ENCODE measurements at places on chromosomes 7 and 10.

- DNase-seq: peak; percentile 77
Measured at GRCh38 chr7:90816511-90817142, 220.5 kb downstream of the CDK14 start.

DNA sequence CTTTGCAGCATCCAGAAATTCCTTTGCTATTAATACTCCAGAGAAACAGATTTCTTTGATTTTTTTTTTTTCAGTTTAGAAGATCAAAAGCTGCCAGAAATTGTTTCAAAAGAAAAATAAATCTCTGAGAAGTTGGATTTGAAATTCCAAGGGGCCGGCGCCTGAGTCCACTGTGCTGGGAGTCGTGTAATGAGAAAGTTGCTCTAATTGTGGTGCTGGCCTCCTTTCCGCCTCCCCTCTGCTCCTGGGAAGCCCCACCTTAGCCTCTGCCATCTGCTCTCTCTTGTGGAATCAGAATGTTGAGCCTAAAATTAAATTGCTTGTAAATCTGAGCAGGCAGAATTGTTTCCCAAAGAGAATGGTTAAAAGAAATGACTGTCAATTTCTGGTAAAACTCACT, 93.3 kb downstream of the EMX2 start:
- no peak for DNase-seq

GRCh38 chr10:52566471-52567246, 205.9 kb downstream of the MBL2 start:
- peak; percentile 35 for DNase-seq

GRCh38 chr10:113992471-113993011, 51.1 kb upstream of the ADRB1 start:
- DNase-seq: no peak

DNA sequence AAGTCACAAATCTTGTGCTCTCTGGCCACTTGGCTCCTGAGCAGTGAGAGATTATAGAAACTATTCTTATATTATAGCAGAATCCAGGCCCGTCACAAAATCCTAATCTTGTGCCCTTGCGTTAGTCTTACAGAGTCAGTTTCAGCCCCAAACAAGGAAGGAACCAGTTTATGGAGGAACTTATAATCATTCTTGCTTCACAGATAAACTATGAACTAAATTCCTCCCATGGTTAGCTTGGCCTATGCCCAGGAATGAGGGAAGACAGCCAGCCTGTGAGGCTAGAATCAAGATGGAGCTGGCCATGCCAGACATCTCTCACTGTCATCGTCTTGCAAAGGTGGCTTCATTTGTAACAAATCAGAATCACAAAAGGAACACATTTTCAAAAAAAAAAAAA, 199.7 kb upstream of the PITRM1 start:
- DNase-seq: no peak

DNA sequence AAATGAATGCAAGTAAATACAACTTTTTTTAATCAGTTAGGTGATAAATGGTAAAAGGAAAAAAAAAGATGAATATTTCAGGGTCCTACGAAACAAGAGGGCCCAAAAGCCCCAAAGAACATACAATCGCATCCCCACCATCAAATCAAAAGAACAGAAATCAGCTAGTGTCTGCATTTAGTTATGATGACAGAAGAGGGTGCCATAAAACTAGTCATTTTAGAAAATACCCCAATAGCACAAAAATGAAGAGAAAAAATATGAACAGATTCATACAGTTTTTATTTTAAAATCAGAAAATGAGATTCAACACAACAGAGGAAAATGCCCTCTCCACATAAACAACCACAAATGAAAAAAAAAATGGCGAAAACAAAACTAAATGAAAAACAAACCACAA, 905.5 kb downstream of the REEP3 start:
- DNase-seq: no peak

- DNase-seq: no peak
Measured at GRCh38 chr10:79244841-79245504, 102.3 kb upstream of the PPIF start.

GRCh38 chr7:107684947-107685463, 24.4 kb downstream of the SLC26A4 start:
- DNase-seq: no peak

DNA sequence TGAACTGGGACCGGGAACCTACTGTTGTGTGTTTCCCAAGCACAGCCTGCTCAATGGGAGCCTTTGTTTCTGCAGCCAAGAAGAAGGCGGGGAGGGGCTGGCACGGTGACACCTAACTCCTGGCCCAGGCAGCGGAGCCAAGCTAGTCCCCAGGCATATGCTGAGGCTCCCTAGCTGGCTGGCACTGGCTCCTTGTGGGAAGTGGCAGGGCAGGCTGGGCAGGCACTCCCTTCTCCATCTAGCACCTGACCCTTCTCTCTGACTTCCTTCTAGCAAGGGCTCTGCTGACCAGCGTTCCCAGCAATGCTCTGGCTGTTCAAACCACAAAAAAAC, 325.0 kb downstream of the PLXNA4 start:
- no peak for DNase-seq

- DNase-seq: no peak
Measured at GRCh38 chr7:68980011-68980410, 618.3 kb upstream of the AUTS2 start.

DNA sequence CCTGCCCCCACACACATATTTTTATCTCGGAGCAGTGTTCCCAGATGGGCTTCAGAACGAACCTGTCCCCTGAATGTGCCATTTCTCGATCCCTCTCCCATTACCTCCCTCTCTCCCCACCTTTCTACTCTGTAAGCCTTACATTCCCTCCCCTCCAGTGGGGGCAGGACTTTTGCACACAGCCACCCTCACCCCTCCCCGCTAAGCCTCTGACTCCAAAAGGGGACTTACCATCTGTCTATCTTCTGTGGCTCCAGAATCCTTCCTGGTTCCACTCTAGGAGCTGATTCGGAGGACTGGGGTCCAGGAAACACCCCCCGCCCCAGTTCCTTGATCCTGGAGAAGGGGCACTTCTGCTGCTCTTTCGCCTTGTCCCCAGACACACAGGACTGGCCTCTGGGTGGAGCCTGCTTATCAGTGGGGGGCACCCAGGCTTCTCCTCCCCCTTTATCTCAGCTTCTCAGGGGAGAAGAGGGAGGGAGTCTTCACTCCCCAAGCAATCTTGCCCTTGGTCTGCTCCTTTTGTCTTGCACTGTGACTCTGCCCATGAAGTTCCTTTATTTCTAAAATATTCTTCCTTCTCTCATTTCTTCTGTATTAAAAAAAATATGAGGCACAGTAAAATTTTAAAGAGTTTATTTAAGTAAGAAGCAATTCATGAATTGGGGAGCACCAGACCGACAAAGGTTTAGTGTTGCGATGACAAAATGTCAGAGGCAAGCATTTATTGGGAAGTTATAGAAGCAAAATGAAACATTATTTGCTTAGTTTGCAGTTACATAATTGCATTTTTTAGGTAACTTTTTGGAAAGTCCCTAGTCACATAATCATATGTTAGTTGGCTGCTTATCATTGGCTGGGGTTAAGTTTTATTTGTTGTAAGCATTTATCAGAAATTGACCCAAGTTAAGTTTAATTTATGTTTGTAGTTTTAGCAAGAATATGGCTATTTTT, at the start of gene KEL:
KEL (minus strand) TSS at position 391 of the 954 bp plus-strand sequence; CDS start at position 234, 157 bp downstream.
- DNase-seq: no peak

DNA sequence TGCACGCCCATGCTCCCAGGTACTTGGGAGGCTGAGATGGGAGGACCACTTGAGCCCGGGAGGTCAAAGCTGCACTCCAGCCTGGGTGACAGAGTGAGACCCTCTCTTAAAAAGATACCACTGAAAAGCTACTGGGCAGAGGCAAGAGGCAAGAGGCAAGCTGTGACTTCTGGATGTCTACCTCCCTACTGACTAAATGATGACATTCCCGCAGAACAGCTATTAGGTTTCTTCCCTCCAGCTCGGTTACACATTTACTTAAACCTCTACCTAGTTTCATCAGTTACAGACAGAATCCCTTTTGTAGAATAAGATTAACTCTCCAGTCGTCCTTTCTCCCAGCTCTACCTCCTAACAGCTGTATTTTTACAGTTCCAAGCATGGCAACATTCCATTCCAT, 21.2 kb downstream of the RHEB start:
- no peak for DNase-seq

DNA sequence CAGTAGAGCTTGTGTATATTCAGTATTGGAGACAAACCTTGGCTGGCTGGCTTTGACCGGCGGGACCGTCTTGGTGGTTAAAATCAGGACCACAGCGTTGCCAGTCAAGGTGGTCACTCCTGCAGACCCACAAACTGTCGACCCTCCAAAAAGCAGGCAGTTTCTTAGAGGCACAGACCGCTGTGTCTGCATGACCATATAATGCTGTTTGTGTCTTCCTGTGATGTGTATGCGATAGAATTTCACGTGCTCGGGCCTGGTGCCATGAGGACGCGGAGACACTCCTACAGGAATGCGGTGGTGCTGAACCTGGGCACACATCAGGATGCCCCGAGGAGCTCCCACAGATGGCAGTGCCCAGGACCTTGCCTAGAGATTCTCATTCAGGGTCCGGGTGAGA, 34.8 kb downstream of the BNIP3 start:
- DNase-seq: no peak

DNA sequence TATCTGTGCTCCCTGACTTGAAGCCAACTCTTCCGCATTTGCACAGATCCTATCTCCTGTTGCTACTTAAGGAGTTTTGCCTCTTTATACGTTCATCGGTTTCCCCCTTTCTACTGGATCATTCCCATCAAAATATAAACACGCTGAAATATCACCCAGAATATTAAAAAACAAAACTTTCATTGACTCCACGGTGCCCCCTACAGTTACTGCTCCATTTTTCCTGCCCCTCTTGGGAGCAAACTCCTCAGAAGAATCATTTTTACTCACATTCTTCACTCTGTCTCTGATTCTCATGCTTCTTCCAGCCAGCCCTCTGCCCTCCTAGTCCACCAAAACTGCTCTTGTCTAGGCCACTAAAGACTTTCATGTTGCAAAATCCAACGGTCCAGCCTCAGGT, 66.4 kb downstream of the MYOF start:
- DNase-seq: no peak

DNA sequence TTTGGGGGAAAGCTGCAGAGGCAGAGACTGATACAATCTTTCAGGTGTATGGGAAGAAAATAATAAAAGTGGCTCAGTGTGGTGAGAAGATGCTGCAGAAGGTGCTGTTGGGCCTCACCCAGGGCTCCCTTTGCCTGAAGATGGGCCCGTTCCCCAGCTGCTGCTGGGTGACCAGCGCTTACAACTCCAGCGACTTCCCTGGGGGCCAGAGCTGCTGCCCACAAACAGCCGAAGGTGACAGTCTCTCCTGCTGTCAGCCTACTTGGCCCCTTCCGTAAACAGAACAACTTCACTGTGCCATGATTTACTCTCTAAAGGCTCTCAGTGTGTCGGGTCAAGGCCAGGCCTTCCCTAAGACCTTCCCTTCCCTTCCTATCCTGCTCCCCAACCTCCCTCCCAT, 93.6 kb upstream of the PCBD1 start:
- no peak for DNase-seq

DNA sequence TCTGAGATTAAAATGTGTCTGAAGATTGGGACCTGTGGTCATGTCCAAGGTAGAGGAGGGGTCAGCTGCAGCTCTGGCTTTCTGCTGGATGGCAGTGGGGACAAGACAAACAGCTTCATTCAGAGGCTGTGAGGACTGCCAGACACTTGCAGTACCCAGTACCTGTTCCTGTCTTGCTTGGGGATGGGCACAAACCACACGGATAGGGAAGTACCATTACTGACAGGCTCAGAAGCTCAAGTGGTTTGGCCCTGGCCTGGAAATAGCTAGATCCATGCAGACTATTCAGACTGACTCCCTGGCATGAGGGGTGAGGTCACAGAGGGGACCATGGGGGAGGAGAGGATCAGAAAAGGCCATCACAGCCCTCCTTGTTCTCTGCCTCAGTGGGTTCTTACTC, 56.0 kb upstream of the COMTD1 start:
- DNase-seq: no peak

DNA sequence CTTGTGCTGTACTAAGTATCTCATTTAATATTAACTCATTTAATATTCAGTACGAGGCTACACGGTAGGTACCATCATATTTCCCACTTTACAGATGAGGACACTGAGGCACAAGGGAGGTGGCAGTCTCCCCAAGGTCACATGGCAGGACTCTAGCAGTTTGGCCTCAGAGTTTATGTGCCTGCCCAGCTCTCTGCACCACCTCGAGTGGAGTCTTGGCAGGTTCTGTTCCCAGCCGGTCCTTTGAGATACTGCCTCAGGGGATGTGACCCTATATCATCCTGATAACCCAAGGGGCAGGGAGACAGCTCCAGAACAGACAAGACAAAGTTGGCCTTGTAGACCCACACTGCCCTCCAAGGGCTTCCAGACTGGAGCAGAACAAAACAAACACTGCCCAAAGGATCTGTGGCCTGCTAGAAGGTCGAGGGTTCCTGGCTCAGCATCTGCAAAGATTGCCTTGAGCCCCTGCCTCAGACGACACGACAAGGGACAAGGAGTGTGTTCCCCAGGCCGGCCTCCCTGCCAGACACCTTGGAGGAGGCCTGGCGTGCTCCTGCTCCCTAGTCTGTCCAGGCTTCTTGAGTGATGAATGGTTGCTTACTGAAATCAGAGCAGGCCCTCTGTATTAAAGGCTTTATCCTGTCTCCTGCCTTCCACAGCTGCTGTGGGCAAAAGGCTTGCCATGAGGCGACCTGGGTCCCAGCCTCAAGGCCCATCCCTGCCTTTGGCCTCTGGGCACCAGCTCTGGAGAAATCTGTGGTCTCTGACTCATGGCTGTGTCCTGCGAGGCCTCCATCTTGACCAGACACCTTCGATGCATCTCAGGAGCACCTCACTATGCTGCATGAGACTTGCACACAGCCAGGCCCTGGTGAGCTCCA, 3.9 kb upstream of the PWWP2B start:
- no peak for DNase-seq

- no peak for DNase-seq
Measured at GRCh38 chr7:272108-272615, 17.8 kb upstream of the FOXL3 start.

- no peak for DNase-seq
Measured at GRCh38 chr10:122878799-122879338, 512 bp downstream of the FAM24B start.

DNA sequence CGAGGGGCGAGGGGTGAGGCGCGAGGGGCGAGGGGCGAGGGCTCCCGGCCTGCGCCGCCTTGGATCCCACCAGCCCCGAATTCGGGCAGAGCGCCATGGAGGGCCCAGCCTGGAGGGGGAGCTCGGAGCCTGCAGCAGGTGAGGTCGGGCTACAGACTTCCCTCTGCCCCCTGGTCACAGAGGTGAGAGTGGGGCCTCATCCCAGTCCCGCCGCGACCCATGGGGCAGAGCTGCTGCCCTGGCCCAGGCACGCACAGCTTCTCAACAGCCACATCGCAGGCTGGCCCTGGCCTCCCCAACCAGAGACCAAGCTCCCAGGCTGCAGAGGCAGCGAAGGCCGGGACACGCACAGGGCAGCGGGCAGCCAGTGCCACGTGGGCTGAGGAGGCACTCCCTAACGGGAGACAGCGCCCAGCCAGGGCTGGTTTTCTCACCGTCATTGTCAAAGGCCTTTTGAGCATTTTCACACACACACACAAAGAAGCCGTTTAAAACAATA, 191.8 kb downstream of the PTPRN2 start:
- no peak for DNase-seq

GRCh38 chr10:112815269-112816032, 134.6 kb upstream of the TCF7L2 start:
- peak; percentile 2 for DNase-seq

- no peak for DNase-seq
Measured at GRCh38 chr10:123574109-123574698, 92.0 kb upstream of the GPR26 start.

All from HS-27A (cell line).